CMK (cell line): ENCODE measurements at places on chromosomes 7 and 10.

DNA sequence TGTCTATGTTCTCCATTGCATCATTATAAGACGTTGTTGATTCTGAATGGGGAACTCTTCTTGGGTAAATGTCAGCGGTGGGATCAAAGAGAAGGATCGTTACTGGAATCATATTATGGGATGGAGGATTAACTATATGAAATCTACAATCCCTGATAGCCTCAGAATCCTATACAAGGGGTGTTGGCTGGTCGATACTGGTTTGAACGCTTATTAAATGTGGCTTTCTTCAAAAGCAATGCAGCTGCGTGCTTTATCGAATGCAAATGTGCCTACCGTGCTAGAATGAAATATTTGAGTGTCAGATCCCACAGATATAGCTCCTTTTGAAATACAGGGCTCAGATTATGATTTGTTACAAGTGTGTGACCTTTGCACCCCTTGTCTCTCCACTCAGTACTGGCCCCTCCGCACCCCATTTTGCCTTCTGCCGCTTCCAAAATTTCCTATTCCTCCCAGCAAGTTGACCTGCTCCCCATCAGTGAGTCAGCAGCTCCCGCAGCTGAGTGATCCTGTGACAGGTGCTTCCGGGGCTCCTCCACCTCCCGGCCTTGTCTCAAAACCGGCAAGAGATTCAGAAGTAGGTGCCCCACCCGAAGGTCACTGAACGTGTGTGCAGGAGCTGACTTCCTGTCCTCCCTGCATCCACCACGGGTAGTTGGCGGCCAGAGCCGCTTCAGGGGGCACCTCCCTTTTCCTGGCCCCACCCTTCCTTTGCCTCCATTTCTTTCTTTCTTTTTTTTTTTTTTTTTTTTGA is 76.6 kb downstream of the PTPRE start:
- DNase-seq: no peak

DNA sequence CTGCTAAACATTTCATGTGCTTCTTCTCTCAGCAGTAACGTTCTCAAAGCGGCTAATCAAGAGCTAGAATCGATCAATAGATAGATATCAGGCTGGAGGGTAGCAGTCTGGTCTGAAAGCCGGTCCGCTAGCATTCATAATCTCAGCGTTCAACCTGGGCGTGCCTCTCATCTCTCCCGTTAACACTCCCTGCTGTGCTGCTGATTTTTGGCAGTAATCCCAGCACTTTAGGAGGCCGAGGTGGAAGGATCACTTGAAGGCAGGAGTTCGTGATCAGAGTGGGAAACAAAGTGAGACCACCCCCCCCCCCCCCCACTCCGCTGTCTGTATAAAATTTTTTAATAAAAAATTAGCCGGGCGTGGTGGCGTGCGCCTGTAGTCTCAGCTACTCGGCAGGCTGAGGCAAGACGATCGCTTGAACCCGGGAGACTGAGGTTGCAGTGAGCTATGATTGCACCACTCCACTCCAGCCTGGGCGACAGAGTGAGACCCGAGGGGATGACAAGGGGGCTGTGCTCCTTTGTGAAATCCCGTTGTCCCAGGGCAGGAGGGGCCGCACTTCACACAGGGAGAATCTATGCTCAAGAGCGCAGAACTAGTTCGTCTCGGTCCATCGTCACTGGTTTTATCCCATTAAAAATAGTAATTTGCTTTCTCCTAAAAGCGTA is 624 bp upstream of the CEP55 start:
- DNase-seq: no peak

DNA sequence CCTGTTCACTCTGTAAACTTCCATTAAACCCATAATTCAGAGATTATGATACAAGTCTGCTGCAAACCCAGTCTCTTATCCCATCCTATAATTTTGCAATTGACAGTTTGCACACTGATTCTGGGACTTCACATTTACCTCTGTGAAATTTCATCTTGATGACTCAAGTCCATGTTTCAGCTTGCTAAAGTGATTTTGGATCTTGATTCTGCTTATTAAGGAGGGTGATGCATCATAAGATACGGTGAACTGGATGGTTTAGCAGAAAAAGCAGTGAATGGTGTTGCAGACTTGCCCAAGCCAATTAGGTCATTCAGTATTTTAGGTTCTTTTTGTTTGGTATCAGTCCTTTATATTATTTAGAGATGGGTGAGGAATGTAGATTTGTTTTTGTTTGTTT is 125.5 kb upstream of the PODXL start:
- DNase-seq: no peak

DNA sequence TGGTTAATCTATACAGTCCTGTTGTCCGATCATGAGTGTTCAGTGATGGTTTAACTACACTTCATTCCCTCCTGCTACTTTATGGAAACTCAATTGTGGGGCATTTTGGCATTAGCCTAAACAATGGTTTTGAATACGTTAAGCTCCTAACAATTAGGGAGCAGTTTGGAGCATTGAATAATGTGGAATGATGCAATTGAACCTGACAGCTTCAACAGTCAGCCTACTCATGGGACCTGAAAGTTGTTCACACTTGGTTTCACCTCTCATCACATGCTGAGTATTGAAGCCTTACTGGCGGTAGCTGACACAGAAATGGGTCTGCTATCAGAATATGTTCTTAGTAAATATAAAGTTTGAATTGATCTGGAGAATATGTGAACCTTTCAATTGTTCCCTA is 186.1 kb downstream of the MLLT10 start:
- no peak for DNase-seq

GRCh38 chr7:132485600-132486273 is 90.5 kb downstream of the PLXNA4 start:
- DNase-seq: no peak

GRCh38 chr10:84256510-84257342 is 11.9 kb downstream of the RGR start:
- DNase-seq: no peak
